ENCODE measurements at places on chromosomes 3 and 15.

DNA sequence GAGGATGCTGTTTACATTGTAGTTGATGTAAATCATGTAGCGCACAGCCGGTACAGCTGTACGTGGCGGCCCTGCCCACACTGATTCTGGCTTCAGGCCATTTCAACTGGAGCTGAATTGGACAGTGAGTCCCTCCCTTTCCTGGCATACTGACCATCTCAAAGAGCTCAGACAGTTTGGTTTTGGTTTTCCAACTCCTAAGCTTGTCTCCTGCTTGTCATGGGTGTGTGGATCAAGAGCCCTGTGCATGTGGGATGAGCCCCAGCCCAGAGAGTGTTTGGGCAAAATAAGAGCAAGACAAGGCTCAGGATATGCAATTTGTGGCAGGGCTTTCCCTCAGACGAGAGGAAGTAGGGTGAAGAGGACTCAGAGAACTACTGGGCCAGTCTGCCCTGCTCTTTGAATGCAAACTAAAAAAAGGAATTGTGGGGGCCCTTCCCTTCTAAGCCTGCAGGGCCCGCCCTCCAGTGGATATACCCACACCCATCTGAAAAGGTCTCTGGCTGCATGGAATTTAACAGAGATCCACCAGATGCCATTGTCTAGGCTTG is 13.3 kb downstream of the ITGA11 start:
- DNase-seq = no peak

DNA sequence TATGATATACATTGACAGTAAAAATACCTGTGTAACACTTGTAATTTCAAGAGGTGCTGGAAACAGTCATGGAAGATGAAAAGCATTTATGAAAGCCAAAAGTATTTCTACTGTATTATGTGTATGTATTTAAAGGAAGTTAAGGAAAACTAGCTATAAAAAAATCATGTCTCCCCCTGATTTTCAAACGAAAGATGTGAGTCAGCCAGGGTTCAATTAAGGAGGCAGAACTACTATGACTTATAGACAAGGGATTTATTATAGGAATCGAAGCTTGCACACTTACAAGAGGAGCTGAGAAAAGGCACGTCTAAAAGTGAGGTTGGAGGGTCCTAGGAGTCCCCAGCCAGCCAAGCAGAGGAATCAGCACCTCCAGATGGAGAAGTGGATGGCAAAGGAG is 119.4 kb downstream of the SUCLG2 start:
- no peak for DNase-seq

- no peak for DNase-seq
These were observed 449.6 kb downstream of the MECOM start for GRCh38 chr3:169213956-169214355.

DNA sequence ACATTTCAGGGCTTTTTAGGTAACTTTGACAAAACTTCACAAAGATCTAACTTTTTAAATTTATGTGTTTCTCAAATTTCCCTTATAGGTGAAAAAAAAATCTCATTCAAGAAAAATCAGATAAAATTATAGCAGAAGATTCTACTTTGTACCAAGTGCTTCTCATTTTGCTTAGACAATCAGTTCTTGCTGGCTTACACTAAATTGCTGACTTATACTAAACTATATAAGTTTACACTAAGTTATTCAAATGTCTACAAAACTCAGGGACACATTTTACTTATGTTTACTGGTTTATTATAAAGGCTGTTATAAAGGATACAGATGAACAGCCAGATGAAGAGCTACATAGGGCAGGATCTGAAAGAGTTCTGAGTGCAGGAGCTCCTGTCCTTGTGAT is 195.1 kb downstream of the ZPLD1 start:
- DNase-seq = no peak

DNA sequence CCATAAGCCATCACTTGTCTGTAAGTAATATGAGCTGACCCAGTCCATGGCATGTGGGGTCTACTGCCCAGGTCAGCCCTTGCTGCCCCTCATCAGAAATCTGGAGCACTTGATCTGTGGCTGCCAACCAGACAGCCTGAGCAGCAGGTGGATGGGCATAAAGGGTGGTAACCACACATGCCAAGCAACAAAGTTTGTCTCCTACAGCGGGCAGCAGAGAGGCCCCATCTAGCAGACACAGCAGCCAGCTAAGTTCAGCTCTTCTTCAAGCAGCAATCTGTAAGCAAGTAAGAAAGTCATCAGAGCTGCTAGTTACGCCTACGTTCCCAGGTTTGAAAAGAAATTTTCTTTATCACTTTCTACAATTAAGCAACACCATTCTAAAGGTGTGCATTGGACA is 27.9 kb downstream of the CHCHD4 start:
- DNase-seq = no peak

DNA sequence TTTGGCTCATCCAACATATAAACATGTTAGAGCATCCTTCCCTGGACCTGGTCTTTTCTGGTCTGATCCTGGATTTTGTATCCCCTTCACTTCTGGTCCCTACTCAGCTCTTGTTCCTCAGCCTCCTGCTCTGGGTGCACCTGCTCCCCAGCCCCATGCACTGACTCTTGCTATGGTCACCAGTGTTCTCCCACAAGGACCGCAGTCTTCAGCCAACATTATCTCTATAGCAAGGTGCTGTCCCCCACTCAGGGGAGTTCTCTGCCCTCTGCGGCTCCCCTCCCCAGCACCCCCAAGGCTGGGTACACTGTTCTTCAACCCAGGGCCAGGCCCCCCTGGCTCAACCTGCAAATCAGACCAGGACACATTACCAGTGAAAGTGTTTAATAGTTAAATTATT is 80.2 kb downstream of the SEC22A start:
- DNase-seq = no peak

DNA sequence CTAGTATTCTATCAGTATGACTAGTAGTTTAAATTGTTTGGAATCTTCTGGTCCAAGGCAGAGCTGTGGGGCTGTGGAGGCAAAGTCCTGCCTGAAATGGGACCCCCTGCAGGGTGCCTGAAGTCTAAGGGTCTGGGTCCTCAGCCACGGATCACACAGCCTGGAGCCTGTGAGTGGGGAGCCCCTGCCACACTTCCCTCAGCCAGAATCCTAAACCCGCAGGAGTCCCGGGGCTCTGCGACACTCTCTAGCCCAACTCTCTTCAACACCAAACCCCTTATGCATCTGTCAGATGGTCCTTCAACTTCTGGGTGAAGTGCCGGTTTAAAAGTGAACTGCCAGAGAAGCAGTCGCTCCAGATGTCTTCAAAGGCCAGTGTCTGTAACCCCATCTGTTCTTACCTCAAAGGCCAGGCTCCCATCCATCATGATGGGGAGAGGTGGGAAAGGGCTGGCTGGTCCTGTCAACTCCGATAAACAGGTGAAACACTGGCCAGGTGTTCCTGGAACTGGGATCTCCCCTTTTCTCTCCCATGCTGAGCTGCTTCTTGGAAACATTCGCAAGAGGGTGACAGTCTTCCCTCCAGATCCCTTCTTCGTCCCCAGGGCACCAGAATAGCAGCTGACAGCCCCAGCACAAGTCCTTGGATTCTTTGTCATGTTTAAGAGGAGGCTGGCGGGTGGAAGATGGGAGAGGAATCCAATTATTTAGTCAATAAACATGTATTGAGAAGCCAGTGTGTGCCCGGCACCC is 45.6 kb downstream of the CPN2 start:
- no peak for DNase-seq

GRCh38 chr15:43517354-43518196 is at the start of gene MAP1A:
Gene MAP1A, plus strand, starts transcription at chr15:43517608. Its CDS starts 3,866 bp downstream, at chr15:43521474.
- DNase-seq = peak; percentile 80

GRCh38 chr15:68421798-68422402 is 10.1 kb downstream of the ITGA11 start:
- DNase-seq = peak; percentile 76

DNA sequence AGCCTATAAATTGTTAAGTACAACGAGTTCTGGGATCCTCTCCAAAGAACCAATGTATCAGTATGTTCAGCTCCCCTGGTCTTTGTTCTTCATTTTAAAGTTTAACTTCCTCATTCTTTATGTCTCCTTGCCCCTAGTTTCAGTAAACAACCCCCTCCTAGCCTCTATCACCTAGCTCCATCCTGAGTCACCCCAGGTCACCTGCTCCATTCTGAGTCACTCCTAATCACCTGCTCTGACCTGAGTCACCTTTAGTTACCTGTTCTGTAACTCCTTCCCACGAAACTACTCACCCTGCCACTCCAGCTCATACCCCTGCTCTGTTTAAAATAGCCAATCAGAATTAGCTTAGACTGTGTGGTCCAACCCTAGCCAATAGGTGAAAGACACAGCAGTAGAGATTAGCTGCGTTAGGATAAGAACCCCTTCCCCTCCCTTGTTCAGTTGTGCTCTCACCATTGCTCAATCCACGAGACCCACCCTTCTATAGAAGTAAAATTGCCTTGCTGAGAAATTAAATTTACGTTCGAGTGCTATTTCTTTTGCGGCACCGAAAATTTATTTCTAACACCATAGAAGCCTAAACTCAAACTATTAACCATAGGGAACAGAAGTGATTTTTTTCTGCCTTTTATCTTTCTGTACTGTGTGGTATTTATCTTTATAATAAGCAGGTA is 245.0 kb upstream of the ADAMTS9 start:
- DNase-seq = no peak

GRCh38 chr3:107520535-107520934 is 2.2 kb upstream of the BBX start:
- no peak for DNase-seq

DNA sequence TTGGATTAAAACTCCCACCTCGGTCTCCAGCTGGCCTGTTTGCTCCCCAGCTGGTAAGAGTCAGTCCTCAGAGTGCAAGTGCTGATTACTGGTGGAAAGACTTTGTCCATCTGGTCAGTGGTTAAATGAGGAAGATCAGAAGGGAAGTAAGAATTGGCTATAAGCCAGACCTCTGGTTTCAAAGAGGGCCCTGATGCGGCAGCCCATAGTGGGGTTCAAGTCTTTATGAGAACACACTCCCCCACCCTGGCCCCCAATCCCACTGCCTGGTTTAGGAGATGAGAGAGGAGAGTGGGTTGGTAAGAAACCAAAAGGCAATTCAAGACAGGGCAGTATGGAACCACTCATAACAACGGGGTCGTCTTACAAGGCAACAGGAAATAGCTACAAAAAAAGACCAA is 65.0 kb downstream of the FRMD4B start:
- DNase-seq = no peak

DNA sequence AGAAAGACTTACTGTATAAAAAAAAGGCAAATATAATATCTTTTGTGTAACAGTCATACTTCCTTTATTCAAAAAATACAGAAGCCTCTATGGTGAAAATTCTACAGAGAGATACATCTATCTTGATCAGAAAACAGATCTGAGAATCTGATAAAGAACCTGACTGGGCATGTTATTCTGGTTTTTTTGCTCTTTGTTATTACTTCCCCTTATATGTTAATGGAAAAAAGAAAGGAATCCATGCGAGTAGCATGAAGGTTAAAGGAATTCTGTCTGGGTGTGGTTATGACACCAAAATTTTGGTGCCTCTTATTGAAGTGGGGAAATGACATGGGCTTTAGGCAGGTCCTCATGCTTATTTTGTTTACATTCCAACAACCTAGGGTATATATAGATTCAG is 81.7 kb downstream of the BCHE start:
- no peak for DNase-seq

DNA sequence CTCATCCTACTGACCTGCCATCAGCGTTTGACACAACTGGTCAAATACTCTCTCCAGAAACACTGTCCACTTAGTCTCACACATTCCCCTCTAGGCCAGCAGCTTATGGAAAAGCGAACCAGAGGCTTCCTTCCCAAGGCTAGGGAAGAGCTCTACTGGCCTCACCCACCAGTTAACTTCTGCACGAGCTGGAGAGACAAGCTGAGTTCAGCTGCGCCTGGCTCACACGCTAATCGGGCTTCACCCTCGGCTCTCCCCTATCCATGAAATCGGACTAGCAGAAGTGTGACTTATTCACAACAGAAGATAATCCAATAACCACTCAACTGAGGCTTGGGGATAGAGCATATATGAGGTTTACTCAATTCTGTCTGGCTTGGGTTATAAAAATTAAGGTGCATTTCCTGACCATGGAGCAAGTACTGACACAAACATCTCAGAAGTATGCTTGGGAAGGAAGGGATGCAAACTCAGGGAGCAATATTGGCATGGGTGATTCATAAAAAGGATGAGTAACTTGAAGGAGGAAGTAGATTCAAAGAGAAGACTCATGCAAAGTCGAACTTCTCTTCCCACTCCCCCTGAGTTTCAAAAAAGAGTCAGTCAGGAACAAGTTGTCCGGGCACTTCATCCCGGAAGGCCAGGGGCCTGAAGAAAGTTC is 73.1 kb downstream of the XXYLT1 start:
- DNase-seq = peak; percentile 89

- no peak for DNase-seq
These were observed 37.3 kb downstream of the BSN start for GRCh38 chr3:49591615-49592014.

GRCh38 chr15:78850941-78851755 is 21.5 kb upstream of the MORF4L1 start:
- DNase-seq = no peak

GRCh38 chr3:190120269-190121060 is at the start of gene P3H2:
Gene P3H2, minus strand, starts transcription at chr3:190120897. Its CDS starts 166 bp downstream, at chr3:190120731.
- peak; percentile 93 for DNase-seq

GRCh38 chr3:125309476-125309875 is 65.6 kb downstream of the ZNF148 start:
- DNase-seq = no peak

GRCh38 chr15:63232405-63232804 is 43.0 kb downstream of the RAB8B start:
- DNase-seq = peak; percentile 64
